ENCODE measurements at places on chromosomes 5 and 9. TPM values are rescaled to one million over a fixed set of nuclear protein-coding genes. Genes with fewer than 3 reads are reported as not detected.

- no peak for DNase-seq
These were observed 70.3 kb downstream of the MAP1B start for GRCh38 chr5:72177538-72177937.

PDE6A gene
- polyA plus RNA-seq, result not detected

FOXI1 gene
- polyA plus RNA-seq, result not detected

PITX1 gene
- 0.49 TPM for polyA plus RNA-seq
